Endodermal cell (in vitro differentiated cells): ENCODE measurements at places on chromosomes 16 and 17. TPM values are rescaled to one million over a fixed set of nuclear protein-coding genes. Genes with fewer than 3 reads are reported as not detected.

Gene KRT31
- total RNA-seq, result not detected in 3 replicates

Gene GPR142
- total RNA-seq, result 0.26 to 0.61 TPM (median 0.29 TPM) in 3 replicates

- H3K27me3 ChIP-seq, result peaks cover 37% of the 10 kb centered on the region
- H3K4me1 ChIP-seq, result no peaks in the 10 kb centered on the region
- no peak overlapping the region for H3K27ac ChIP-seq
- DNase-seq, result peak; percentile 100
Observed at GRCh38 chr17:7023576-7024401, 939 bp downstream of the BCL6B start.

- H3K27me3 ChIP-seq, result peaks cover 8% of the 10 kb centered on the region
- peak overlapping the region; percentile 93 for H3K4me3 ChIP-seq
- no peak overlapping the region for H3K27ac ChIP-seq
- peaks cover 8% of the 10 kb centered on the region for H3K36me3 ChIP-seq
Observed at GRCh38 chr17:81517339-81518112, 4.9 kb upstream of the ACTG1 start.

DNA sequence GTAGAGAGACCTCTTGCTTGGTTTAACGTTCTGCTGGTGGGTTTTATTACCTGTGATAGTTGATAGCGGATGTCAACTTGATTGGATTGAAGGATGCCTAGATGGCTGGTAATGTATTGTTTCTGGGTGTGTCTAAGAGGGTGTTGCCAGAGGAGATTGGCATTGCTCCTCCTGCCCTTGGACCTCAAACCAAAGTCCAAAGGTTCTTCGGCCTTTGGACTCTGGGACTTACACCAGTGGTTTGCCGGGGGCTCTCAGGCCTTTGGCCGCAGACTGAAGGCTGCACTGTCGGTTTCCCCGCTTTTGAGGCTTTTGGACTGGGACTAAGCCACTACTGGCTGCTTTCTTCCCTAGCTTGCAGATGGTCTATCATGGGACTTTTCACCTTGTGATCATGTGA, 17.5 kb upstream of the TNRC6C start:
- H3K4me3 ChIP-seq, result no peak overlapping the region
- DNase-seq, result no peak
- no peaks in the 10 kb centered on the region for H3K27me3 ChIP-seq
- no peak overlapping the region for H3K27ac ChIP-seq

- H3K27me3 ChIP-seq, result no peaks in the 10 kb centered on the region
- H3K36me3 ChIP-seq, result no peaks in the 10 kb centered on the region
- no peaks in the 10 kb centered on the region for H3K4me1 ChIP-seq
- no peak for DNase-seq
- H3K4me3 ChIP-seq, result no peak overlapping the region
Observed at GRCh38 chr17:69577098-69577497, 162.6 kb downstream of the MAP2K6 start.

GRCh38 chr16:66414891-66415290, 12.2 kb upstream of the BEAN1 start:
- no peaks in the 10 kb centered on the region for H3K27me3 ChIP-seq
- no peaks in the 10 kb centered on the region for H3K36me3 ChIP-seq
- no peak overlapping the region for H3K4me3 ChIP-seq
- no peaks in the 10 kb centered on the region for H3K4me1 ChIP-seq
- no peak for DNase-seq

DNA sequence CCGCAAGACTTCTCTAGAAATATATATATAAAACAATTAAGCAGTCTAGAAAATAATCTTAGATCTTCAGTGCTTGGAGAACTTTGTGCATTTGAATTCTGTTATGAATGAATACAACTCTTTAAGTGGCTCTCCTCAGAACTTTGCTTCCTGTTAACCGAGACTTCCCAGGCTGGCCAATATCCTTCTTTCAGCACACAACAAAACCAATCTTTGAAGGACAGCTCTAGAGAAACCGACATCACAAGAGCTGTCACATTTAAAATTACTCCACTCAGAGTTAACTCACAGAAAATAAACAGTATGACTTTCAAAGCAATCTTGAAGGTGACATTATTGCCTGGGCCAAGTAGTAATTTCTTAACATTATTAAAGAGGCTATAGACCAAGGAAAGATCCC, 49.7 kb upstream of the ITGA2B start:
- no peak for DNase-seq
- peaks cover 21% of the 10 kb centered on the region for H3K36me3 ChIP-seq
- H3K27me3 ChIP-seq, result no peaks in the 10 kb centered on the region
- H3K4me1 ChIP-seq, result no peaks in the 10 kb centered on the region
- no peak overlapping the region for H3K4me3 ChIP-seq

DNA sequence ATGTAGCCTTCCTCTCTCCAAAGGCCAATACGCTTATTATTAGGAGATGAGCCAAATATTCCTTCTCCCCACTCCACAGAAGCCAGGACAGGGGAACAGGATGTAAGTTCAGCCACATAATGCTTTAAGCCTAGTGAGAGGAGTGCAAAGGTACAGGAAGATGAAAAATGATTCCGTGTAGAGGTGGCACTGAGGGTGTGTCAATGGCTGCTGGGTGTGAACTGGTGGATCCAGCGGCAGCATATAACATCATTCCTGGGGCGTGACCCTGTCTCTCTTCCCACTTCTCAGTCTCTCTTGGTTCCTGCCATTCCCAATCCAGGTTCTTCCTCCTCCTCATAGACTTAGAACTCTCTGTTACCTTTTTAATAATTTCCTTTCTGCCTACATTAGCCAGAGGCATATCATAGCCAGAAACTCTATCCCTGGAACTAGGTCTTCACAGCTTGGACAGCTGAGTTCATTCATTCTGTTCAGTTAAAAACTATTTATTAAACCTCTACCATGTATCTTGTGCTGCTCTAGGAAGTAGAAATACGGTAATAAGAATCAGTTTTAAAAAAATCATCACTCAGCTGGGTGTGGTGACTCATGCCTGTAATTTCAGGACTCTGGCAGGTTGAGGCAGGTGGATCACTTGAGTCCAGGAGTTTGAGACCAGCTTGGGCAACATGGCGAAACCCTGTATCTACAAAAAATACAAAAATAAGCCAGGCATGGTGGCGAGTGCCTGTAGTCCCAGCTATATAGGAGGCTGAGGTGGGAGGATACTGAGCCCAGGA, 58.0 kb upstream of the FAM20A start:
- no peaks in the 10 kb centered on the region for H3K27me3 ChIP-seq
- DNase-seq, result no peak
- H3K4me1 ChIP-seq, result no peaks in the 10 kb centered on the region
- no peak overlapping the region for H3K4me3 ChIP-seq

- peaks cover 10% of the 10 kb centered on the region for H3K4me1 ChIP-seq
- no peak overlapping the region for H3K4me3 ChIP-seq
- no peaks in the 10 kb centered on the region for H3K27me3 ChIP-seq
- H3K36me3 ChIP-seq, result no peaks in the 10 kb centered on the region
Observed at GRCh38 chr16:72939247-72939646, 108.7 kb downstream of the ZFHX3 start.

- H3K4me3 ChIP-seq, result no peak overlapping the region
- no peaks in the 10 kb centered on the region for H3K36me3 ChIP-seq
- DNase-seq, result no peak
- H3K4me1 ChIP-seq, result no peaks in the 10 kb centered on the region
Observed at GRCh38 chr16:86391486-86391885, 118.8 kb upstream of the FOXF1 start.

DNA sequence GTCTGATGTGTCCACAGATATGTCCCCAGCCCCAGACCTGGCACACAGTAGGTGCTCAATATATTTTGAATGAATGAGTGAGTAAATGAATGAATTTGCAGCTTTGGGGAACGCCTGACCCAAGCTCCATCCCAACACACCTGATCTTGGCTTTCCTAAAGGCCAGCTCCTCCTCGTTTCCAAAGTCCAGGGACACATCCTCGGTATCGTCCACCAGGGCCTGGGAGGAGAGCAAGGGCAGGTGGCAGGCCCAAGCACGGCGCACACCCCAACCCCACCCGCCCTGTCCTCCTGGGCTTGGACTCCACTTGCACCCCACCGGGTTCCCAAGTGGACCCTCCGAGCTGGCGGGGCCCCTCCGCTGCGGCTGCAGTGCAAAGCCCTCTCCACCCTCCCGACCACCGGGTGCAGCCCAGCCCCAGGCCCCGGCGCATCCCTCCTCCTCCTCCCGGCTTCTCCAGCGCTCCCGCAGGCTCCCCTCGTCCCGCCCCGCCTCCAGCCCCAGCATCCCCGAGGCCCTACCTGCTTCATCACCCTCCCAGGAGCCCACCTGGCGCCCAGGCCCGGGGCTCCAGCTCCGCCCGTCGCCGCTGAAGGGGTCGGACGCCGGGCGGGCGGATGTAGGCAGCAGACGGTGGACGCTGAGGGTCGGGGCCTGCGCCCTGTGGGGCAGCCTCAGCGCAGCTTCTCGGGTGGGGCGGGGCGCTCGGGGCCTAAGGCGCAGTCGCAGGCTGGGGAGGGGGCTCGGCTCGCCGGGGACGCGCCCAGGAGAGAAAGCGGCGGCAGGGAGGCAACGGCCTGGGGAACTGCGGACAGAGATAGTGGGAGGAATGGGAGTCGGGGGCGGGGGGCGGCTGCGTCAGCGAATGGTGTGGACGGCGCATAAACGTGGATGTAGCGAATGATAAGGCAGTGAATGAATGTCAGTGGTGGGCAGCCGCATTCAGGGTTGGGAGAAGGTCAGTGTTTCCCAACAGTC, at the start of gene TVP23A:
Gene TVP23A, minus strand, starts transcription at position 832 of the 979 bp plus-strand sequence. Its CDS starts 301 bp downstream, at position 531.
- no peaks in the 10 kb centered on the region for H3K4me1 ChIP-seq
- H3K4me3 ChIP-seq, result no peak within 1 kb of the TSS
- peaks cover 8% of the 10 kb centered on the region for H3K27me3 ChIP-seq

GRCh38 chr16:24844101-24845030, 1.4 kb upstream of the SLC5A11 start:
- no peak overlapping the region for H3K27ac ChIP-seq
- no peaks in the 10 kb centered on the region for H3K4me1 ChIP-seq
- H3K4me3 ChIP-seq, result no peak overlapping the region
- peak; percentile 70 for DNase-seq
- H3K27me3 ChIP-seq, result no peaks in the 10 kb centered on the region
- H3K36me3 ChIP-seq, result no peaks in the 10 kb centered on the region

DNA sequence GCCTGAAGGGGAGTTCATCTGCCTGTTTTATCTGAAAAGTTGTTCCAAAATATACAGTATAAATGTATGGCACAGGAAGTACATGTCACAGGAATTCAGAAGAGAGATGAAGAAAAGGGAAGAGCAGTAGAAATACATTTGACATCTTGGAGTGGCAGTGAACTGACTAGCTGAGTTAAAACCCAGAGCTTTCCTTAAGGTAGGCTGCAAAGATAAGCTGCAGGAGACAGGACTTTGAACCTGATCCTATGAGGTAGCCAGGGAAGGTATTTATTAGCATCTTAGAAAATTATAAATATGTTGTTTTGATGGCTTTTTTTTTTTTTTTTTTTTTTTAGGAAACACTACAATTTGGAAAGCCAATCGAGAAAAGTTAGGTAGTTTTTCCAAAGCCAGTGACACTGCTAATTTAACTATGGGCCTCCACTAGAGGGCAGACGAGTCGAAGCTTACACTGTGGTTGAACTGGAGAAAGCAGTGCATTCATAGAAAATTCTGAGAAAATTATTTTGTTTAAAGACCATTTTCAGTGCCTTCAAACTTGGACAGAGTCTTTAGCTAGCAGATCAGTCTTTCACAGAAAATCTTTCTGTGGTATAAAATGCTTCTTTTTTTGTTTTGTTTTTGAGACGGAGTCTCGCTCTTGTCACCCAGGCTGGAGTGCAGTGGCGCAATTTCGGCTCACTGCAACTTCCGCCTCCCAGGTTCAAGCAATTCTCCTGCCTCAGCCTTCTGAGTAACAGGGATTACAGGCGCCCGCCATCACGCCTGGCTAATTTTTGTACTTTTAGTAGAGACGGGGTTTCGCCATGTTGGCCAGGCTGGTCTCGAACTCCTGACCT, 122.3 kb downstream of the SSH2 start:
- peak; percentile 89 for DNase-seq
- H3K27me3 ChIP-seq, result no peaks in the 10 kb centered on the region
- no peak overlapping the region for H3K27ac ChIP-seq
- H3K4me3 ChIP-seq, result no peak overlapping the region
- H3K4me1 ChIP-seq, result no peaks in the 10 kb centered on the region
- no peaks in the 10 kb centered on the region for H3K36me3 ChIP-seq

GRCh38 chr17:79929257-79930061, 90.2 kb upstream of the CBX4 start:
- no peak overlapping the region for H3K27ac ChIP-seq
- H3K4me3 ChIP-seq, result no peak overlapping the region
- H3K27me3 ChIP-seq, result no peaks in the 10 kb centered on the region
- peak; percentile 78 for DNase-seq
- H3K4me1 ChIP-seq, result peaks cover 22% of the 10 kb centered on the region

DNA sequence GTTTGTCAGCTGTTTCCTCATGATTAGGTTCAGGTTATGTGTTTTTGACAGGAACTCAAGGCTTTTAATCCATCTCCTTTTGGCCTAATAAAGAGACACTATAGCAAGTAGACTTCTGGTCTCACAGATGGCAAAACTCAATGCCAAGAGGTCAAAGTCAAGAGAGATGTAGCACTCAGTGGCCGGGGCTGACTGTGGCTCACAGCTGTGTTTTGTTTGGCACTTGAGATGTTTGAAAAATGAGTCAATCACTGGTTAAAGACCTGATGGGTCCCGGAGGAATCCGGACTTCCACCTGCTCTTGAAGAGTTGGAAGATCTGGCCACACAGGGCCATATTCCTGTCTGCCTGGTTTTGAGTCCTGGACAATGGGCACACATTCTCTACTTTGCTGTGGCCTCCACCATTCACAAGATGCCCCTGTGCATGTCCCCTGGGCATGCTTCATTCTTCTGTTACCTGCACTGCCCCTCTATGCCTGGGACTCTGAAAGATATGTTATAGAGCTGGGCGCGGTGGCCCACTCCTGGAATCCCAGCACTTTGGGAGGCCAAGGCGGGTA, 210.3 kb downstream of the SNX29 start:
- DNase-seq, result no peak
- H3K27me3 ChIP-seq, result no peaks in the 10 kb centered on the region
- no peak overlapping the region for H3K27ac ChIP-seq
- peaks cover 7% of the 10 kb centered on the region for H3K4me1 ChIP-seq
- H3K36me3 ChIP-seq, result no peaks in the 10 kb centered on the region

- no peak for DNase-seq
- no peak overlapping the region for H3K27ac ChIP-seq
- H3K4me1 ChIP-seq, result no peaks in the 10 kb centered on the region
- H3K27me3 ChIP-seq, result peaks cover 7% of the 10 kb centered on the region
Observed at GRCh38 chr17:36024106-36024869, 6.5 kb upstream of the CCL23 start.
